ENCODE measurements at places on chromosomes 12 and 14.
A peak's percentile ranks its signal among the peaks of the same experiment; 100 is the strongest.

GRCh38 chr12:67651132-67651695, 2.7 kb downstream of the DYRK2 start:
- peak; percentile 10 for DNase-seq

- no peak for DNase-seq
Observed at GRCh38 chr12:18224745-18225144, 36.6 kb upstream of the PIK3C2G start.

DNA sequence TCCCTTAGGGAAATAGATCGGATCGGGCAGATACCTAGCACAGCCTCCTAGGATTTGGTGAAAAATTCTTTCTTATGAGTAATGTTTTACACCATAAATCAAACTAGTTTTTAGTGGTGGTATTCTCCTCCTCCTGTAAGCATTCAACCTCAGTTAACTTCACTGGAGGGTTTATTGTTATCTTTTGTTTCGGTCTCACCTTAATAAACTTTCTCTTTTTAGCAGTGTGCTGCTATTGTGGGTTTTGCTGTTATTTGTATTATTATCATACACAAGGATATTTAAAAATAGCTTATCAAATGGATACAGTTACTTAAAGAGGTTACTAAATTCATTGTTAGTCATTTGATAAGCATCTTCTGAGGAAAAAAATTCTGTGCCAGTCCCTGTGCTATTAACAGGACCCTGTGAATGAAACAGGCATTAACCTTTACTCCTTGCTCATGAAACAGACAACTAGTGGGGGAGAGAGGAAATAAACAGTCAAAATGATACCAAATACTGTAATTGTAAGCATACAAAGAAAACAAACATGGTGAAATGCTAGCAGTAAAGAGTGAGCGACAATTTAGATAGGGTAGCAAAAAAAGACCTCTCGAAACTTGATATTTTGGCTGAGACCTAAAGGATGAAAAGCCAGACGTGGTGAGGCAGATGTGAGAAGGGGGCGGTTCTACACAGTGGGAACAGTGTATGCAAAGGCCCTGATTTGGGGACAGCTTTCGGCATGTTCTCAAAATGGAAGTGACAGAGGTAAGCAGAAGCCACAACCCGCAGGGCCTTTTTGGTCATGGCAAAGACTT, 178.7 kb upstream of the SOX5 start:
- DNase-seq, result no peak

- no peak for DNase-seq
Observed at GRCh38 chr14:68042586-68043210, 223.1 kb downstream of the RAD51B start.

DNA sequence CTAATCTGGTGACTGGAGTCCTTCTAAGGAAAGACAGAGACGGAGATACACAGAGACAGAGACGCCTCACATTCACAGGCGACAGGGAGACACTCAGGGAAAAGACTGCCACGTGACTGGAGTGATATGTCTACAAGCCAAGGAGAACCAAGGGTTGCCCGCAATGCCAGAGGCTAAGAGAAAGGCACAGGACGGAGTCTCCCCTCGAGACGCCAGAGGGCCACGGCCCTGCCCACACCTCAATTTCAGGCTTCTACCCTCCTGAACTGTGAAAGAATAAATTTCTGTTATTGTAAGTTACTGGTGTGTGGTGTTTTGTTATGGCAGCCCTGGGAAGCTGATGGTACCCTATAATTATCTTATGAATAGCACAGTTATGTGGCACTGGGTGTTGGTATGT, 11.6 kb upstream of the RAN start:
- DNase-seq, result no peak
